Activated CD4-positive, alpha-beta memory T cell treated with anti-CD3 and anti-CD28 coated beads, Interleukin-2, amount 10 ng/mL, durations not matched to agents 7 days and 5 days (primary cell): ENCODE measurements at places on chromosomes 11 and 22.

DNA sequence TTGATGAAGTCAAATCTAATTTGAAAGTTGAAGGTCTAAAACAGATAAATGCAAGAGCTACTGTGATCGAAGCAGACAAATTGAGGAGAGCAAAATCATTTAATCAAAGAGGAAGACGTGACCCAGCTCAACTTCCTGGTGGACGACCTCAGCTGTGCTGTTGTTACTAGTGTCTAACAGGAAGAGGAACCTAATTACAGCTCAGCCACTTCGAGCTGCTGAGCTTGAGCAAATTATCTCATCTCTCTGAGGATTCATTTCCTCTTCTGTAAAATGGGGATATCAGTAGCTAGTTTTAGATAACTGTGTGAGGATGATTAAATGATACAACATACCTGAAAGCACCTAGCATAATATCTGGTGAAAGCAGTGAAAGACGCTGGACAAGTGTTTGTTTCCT lies 48.6 kb upstream of the OLFML1 start:
- DNase-seq: peak; percentile 38

DNA sequence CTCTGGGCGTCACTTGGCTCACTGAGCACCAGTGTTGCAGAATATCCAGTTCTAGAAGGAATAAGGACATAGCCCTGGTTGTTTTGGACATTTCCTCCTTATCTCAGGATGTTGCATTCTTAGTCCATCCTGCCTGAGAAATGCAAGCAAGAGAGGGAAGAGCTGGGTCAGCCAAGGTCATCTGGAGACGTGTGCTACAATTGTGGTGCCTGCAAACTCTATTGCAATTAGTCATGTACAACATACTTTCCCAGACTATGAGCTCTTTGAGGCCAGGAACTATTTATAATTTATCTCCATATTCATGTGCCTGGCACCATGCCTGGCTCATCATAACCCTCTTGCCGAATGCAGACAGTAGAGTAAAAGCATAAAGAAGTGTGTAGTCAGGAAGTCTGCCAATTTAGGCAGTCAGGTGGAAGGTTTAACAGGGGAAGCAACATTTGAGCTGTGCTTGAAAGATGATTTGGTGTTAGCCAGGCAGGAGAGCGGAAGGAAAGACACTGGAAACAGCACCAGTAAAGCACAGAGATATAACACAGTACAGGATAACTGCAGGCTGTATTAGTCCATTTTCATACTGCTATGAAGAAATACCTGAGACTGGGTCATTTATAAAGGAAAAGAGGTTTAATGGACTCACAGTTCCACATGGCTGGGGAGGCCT lies 129.4 kb upstream of the PAX6 start:
- no peak for DNase-seq

GRCh38 chr11:37571246-37571645 lies 973.2 kb upstream of the RAG2 start:
- DNase-seq: no peak

DNA sequence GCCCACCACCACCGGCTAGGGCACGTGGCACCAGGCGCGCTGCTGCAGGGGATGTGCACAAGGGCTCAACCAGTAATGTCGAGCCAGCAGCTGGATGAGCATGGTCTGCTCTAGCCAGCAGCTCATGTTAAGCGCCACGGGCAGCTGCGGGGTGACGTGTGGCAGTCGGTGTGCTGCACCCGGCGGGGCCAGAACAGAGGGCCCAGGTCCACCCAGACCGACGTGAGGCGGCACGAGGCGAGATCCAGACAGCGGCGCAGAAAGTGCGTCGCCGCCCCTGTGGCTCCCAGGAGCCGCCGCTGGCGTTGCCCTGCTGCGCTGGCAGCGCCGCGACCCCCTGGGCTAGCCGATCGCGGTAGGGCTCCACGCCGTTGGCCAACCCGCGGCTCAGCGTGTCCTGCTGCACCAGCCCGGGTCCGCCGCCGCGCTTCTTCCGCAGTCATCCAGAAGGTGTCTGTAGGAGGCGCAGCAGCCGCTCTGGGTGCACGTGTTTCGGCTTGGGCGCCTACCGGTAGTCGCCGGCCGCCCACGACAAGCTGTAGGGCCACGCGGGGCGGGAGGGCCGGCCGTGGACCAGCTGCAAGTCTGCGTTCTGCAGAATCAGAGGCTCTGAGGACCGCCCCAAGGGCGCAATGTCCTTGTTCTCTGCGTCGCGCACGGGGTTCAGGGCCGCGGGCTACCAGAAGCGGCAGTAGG lies 4.6 kb upstream of the GALR3 start:
- peak; percentile 76 for DNase-seq

DNA sequence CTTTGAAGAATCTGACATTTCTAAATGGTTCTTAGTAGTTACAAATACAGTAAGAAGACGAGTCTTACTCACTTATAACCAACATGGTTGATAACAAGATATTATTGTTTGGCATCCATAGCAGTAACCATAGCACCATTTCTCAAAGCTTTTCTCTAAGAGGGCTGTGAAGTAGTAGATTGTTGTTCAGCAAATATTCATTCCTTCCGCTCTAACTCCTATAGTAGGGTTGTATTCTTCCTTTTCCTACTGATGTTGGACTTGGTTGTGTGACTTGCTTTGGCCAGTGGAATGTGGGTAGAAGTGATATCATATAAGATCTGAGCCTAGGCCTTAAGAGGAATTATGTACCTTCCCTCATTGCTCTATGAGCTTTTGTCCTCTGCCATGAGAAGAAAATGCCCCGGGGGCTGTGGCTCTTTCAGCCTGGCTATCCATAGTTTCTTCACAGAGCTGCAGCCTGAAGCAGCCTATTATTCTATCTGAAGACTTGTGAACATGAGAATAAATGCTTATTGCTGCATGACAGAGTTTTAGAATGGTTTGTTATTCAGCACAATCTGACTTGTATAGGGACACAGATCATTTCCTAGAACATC lies 28.9 kb upstream of the ZBED5 start:
- no peak for DNase-seq

- DNase-seq: no peak
Observed at GRCh38 chr11:112728288-112728687, 232.9 kb upstream of the NCAM1 start.

DNA sequence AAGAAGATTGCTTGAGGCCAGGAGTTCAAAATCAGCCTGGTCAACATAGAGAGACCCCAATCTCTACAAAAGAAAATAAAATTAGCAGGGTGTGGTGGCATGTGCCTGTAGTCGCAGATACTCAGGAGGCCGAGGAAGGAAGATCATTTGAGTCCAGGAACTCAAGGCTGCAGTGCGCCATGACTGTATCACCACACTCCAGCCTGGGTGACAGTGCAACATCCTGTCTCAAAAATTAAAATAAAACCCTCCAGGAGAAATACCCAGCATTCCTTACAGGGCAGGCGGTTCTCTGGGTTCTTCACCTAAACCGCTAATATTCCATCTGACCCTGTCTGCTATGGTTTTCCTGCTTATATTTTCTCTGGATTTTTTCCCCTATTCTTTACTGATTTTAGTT lies 13.5 kb downstream of the TCF20 start:
- no peak for DNase-seq

DNA sequence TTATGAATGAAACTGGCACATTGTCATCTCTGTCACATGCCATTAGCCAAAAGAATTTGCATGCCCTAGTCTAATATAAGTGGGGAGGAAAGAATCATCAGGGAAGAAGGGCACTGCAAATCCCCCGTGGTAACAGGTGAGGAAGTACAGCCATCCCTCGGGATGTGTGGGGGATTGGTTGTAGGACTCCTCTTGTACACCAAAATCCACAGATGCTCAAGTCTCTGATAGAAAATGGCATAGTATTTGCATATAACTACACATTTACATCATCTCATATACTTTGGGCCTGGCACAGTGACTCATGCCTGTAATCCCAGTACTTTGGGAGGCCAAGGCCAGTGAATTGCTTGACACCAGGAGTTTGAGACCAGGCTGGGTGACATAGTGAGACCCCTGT lies 109.7 kb downstream of the HIPK3 start:
- DNase-seq: no peak

GRCh38 chr11:88494848-88495247 lies 157.3 kb upstream of the CTSC start:
- DNase-seq: no peak

DNA sequence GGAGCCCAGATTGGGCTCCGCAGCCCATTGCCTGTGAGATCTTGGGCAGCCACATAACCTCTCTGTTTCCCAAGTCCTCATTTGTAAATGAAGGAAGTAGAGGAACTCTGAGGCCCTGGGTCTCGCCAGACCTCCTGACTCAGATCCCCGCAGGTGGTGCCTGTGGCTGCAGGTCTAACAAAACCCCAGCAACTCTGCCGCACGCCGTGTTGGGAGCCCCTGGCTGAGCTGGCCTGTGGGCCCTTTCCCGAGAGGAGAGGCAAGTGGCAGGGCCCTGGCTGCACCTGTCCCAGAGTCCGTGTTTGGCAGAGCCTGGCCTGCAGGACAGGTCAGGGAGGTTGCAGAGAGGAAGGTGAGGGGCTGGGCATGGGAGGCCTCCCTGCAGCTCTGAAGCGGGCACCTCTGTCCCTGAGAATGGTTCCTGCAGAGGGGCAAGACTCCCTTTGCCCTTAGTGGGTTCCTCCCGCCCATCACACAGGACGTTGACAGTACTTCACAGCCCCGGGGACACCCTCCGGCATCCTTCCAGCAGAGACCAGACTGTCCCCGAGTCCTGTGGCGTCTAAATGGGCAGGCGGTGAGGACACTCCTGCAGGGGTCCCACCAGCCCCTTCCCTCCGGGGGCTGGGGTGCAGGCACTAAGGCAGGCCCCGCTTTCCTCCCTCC lies 67.7 kb downstream of the ARHGAP8 start:
- DNase-seq: no peak

DNA sequence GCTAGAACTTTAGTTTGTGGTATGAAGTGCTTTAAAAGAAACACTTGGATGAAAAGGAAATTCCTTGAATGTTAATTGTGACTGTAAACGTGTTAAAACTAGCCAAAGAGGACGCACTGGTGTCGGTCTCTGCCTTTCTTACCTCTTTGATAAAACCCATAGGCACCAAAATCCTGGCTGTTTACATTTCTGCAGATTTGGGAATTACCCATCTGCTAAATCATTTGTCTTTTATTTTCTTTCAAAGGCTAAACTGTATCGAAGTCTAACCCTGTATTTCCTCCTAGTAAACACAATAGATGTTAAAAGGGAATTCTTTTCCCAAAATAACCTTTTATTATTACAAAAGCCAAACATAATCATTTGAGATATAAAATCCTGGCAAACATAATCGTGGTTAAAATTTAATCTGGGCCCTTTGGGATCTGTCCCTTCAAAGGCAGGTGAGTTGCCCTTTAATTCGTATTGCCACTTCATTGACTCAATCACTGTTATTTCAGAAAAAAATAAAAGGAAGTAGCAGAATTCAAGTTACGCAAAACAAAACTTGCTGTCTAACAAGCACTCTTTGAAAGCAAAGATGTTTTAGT lies 2.4 kb downstream of the RASSF10 start:
- DNase-seq: no peak

DNA sequence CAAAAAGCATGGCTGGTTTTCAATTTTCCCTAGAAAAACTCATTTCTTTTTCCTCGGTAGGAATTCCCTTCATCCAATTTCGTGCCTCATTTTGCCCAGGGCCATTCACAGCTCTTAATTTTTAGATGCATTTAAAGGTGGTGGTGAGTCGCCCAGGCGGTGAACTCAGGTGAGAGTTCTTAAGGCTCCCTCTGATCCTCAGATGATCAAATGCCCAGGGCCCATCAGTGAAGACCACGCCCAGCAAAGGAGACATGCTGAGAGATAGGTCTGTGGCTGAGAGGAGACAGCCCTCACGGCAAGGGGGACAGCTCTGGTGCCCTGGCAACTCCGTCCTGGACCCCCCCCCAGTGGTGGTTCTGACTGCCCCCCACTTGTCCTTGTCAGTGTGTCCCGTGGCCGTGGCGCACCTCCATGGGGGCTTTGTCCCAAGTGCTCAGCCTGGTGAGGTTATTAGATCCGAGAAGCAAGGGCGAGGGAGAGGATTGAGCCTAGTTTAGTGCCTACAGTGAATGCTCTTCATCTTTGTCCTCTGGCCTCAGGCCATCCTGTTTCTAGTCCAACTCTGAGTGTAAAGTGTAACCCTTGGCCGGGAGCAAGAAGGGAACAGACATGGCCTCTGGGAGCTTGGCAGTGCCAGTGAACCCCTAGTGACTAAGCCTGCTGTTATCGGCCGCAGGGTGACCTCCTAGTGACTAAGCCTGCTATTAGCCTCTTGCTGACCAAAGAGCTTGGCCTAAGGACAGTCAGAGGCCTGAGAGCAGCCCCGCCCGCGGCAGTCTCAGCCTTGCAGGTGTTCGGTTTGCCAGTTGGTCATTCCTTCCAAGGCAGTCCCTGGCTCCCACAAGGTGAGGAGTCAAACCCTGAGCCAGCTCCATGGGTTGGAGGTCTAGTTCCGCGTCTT lies 83.5 kb downstream of the CTTN start:
- no peak for DNase-seq

GRCh38 chr22:38989466-38989865 lies 7.3 kb downstream of the APOBEC3B start:
- DNase-seq: peak; percentile 62

- no peak for DNase-seq
Observed at GRCh38 chr11:22670830-22671229, 4.4 kb downstream of the GAS2 start.

DNA sequence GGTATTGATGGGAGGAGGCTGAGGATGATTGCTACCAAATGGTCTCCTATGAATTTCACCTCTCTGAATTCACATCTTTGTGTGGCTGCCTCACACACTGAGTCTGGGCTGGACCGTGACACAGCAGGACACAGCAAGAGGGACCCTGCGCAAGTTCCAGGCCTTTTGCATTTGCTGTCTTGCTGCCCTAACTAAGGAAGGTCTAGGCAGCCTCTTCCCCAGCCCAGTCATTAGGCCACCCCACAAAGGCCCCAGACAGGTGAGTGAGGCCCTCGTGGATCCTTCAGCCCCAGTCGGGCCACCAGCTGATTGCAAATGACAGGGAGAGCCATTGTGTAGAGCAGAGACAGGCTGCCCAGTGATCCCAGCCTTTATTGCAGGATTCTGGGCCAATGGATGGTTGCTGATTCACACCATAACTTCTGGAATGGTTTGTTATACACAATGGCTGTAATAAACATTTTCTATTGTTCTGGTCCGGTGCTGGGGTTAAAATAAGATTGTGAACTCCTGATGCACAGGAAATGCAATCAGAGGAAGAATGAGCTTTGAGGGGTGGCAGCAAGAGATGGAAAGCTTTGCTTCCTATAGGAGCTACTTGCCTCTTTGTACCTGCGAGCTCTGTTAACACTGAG lies 28.5 kb upstream of the CSNK2A3 start:
- no peak for DNase-seq

DNA sequence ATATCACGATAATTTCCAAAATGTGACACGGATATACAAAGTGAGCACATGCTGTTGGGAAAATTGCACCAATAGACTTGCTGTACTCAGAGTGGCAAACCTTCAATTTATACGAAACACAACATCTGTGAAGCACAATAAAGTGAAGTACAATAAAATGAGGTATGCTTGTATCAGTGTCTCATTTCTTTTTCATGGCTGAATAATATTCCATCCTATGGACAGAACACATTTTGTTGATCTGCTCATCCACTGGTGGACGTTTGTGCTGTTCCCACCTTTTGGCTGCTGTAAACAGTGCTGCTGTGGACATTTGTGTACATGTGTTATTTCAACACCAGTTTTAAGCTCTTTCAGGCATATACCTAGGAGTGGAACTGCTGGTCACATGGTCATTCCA lies 78.7 kb upstream of the CCND1 start:
- no peak for DNase-seq

- DNase-seq: no peak
Observed at GRCh38 chr11:65871811-65872548, 620 bp downstream of the EFEMP2 start.
